ENCODE measurements at places on chromosomes 7 and 10.
A peak's percentile ranks its signal among the peaks of the same experiment; 100 is the strongest.

- no peak for DNase-seq
Observed at GRCh38 chr7:39507866-39508551, 58.2 kb upstream of the YAE1 start.

GRCh38 chr7:132337450-132338080 is 238.7 kb downstream of the PLXNA4 start:
- no peak for DNase-seq

DNA sequence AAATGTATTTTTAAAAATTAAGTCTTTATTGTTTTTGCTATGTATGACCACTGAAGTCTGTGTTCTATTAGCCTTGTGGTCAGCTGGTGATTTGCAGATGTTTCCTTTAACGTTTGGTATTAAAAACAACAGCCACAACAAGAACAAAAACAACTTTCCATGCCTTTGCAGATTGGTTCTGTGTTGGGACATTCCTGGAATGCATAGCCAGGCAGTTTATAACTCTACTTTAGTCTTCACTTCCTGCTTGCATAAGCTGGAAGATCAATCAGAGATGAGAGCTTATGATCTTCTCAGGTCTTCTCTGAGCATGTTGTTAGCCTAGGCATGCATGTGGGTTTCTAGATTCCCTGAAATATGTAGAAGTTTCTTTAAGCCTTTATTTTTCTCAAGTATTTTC is 58.9 kb upstream of the SEMA3C start:
- DNase-seq = no peak

DNA sequence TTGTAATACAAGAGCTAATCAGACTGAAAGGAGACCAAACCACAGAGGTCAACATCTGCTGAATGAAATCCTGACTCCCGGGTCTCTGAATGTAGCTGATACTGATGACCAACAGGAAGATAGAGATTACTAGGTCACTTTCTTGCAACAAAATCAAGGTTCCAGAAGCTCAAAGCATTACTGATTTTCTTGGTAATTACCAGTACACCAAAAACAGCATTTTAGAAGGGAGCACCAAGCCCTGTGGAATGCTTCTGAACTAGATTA is 177.7 kb downstream of the SLC25A13 start:
- no peak for DNase-seq

GRCh38 chr10:124045801-124046355 is 47.5 kb downstream of the CHST15 start:
- DNase-seq = no peak

DNA sequence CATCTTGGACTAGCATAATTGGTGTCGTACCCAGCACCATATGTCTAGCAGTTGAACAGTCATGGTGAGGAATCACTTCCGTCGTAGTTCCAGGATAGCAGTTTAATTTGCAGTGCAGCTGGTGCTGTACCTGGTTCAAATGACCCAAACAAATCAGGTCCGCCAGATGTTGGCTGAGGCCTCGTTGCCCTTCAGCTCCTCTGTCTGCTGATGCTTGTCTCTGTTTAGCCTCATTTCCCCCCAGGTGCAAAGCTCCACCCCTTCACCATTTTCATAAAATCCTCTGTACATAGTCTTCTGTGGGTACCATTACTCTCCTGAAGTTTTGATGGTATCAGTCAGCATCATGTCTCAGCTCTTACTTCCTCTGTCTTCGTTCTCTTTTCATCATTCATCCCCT is 35.1 kb downstream of the UMAD1 start:
- no peak for DNase-seq

DNA sequence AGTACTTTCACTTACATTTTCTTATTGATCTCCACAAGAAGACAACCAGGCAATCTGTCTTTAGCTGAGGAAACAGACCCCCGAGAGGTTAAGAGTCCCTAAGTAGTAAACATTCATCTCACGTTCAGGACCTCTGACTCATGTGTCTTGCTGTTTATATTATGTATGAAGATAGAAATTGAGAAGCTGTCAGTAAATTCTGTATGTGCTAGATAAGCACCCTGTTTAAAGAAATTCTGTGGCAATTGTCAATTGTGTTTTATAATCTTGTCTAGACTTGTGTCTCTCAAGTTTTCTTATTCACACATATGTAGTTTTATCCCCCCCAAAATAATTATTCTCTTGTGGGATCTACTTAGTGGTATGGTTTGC is 14.5 kb downstream of the ADK start:
- DNase-seq = no peak

GRCh38 chr7:98418636-98419315 is 17.9 kb upstream of the BAIAP2L1 start:
- DNase-seq = peak; percentile 67

DNA sequence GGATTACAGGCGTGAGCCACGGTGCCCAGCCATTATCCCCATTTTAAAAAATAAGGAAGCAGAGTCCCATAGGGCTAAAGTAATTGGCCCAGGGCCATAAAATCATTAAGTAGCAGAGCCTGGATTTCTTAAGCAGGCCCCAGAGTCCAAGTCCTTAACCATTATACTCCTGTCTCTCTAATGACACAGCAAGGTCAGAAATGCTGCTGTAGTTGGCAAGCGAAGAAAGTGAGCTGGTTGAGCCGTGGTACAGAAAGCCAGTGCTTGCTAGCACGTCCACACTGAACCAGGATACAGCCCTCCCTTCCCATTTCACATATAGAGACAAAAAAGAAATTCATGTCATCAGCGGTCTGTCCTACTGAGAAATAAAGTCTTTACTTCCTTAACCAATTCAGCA is 562.7 kb downstream of the GALNT17 start:
- DNase-seq = no peak

DNA sequence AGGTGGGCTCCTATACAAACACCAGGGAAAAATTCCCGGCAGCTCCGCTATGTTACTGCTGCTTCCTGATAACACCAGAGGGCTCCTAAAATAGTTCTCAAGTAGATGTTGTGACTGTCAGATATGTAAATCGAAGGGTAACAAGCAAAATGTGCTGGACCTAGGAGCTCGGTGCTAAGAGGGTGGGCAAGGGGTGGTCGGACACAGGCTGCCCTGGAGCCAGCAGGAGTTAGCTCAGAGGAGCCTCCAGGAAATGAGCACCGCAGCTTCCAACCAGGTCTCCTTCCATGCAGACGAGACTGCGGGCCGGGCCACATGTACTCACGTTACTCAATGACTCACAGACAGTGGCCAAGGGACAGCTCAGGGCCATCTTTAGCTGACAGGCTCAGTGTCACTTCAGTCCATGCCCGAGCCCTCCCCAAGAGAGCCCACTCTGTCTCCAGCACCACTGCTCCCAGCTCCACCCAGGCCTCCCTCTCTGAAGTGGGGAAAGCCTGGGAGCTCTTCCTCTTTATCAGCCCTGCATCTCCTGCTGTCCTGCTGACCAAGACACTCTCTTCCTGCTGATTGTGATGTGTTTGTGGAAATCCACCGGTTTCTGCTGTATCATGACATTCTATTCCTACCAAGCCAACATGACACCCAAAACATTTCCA is 37.2 kb upstream of the TMEM273 start:
- no peak for DNase-seq

DNA sequence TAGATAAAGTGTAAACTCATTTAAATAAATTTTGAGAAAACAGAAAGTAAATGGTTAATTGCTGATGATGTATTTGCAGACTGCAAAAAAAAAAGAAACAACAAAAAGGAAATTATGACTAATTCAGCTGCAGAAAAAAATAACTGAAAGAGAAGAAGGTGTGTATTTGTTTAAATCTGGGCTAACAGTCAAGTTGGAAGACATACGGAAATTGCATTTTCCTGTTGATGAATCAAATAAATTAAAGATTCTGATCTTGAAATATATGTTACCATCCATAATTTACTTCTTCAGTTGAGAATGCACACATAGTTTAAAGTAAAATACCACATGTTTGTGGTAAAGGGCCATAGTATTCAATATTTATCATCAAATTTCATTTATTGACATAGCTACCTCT is 19.3 kb upstream of the ING3 start:
- DNase-seq = no peak

- no peak for DNase-seq
Observed at GRCh38 chr7:22487978-22488642, 11.9 kb downstream of the STEAP1B start.

- no peak for DNase-seq
Observed at GRCh38 chr10:24850727-24851296, 101.6 kb downstream of the PRTFDC1 start.

GRCh38 chr10:90858461-90858968 is 676 bp upstream of the HTR7 start:
- no peak for DNase-seq

DNA sequence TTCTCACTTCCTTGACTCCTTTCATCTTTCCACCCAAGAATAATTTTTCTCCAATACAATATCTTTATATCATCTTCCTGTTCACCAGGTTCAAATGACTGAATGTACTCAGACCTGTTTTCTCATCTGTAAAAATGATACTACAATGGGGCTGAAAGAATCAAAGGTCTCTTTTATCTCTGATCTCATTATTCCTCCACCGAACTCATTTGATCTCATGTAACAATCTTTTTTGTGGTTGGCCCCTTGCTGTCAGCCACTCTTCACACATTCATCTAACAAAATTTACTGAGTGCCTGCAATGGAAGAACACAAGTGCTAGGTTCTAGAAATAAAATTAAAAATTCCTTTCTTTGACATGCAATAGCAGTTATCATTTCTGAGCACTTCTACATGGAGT is 65.0 kb downstream of the GRM8 start:
- no peak for DNase-seq
